ENCODE measurements at places on chromosomes 7 and 10.

DNA sequence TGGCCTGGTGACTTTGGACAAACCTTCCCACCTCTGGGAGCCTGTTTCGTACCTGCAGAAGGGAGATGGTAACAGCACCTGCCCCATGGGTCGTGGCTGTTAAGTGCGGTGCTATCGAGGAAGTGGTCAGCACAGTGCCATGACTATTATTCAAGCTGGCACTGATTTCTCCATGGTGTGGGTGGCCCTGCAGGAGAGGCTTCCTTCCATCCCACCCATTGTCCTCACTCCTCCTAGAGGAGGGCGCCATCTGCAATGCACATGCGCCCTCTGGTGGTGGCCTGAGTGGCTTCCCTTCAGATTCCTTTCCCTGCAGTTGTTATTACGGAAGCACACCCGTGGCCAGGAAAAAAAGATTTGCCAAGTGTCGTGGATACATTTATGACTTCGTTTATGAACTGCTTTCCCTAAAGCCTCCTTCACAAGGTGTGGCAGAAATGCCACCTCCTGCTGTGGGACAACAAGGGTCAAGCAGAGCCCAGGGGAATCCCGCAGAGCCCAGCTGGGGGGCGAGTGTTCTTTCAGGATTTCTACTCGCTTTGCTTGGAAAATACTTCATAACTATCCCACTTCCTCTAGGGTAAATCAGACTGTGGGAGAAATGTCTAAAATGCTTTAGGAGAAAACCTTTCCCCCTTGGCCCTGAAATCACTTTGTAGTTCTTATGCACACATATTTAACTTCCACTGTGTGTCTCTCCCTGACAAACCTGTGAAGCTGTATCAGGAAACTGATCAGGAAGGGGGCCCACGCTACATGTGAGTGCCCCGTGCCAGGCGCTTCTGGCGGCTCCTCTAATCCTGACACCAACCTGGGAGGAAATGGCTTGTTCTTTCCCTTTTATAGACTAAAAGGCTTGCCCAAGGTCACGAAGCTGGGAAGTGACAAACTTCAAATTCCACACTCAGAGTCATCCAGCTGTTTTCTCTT, 98.0 kb upstream of the ANLN start:
- peak; percentile 59 for DNase-seq

- no peak for DNase-seq
These were observed 73.2 kb upstream of the KLF6 start for GRCh38 chr10:3858051-3858845.

- no peak for DNase-seq
These were observed 29.9 kb downstream of the FANK1 start for GRCh38 chr10:125926247-125926646.

GRCh38 chr10:73876157-73876556, 1.8 kb upstream of the CAMK2G start:
- DNase-seq = no peak

- DNase-seq = no peak
These were observed 133.9 kb downstream of the DKK1 start for GRCh38 chr10:52447931-52448353.

DNA sequence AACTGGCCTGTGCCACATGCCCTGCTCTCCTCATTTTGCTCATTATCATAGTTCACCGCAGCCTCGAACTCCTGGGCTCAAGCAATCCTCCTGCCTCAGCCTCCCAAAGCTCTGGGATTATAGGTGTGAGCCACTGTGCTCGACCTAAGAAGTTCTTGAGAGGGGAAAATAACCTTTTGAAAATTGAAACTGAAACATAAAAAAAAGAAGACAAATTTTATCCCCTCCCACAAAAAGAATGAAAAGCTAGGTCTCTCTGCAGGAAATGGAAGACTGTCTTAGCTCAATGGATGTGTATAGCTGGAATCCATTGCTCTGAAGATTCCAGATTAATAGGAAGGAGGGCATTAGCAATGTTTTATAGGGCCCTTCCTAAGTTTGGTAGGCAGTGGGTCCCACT, 2.0 kb upstream of the EXOC6 start:
- no peak for DNase-seq

DNA sequence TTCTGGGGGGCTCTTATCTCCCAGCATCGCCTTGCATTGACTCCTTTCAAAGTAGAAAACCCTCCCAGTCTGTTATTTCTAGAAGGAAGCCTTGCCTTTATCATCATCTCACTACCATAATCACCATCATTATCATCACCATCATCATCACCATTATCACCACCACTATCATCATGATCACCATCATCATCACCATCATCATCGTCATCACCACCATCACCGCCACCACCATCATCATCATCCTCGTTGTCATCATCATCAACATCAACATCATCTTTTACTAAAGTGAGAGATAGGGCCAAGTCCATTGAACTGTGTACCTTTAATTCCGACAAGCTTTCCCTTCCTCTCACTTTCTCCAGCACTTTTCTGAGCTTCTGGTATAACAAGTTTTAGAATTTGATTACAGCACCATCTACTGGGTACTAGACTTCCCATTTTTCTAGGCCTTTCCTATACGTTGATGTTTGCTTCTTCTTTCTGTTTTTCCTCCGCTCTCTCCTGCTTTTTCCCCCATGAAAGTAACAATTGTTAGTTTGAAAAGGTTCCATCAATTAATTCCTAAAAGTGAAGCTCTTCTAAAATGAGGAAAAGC, 226.4 kb downstream of the BUB3 start:
- DNase-seq = no peak

DNA sequence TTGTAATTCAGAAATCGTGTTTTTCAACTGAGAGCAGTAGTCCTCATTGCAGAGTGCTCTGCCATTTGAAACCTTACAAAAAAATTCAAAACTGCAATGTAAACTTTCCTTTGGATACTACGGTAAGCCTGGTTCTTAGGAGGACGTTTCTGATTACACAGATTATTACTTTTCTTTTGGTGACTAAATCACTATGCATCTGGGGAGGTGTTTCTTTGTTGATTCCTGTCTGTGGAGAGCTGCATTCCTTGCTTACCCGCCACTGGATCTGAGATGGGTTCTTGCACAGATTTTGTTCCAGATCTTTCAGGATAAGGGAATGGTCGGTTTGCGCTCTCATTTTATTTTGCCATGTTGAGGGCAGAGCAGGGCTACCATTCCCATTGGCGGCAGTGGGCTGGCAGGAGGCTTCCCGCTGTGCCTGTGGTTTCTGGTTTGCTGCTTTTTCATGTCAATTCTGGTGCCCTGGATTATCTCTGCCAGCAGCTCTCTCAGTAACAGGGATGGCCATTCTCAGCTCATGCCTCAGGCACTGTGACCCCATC, 485.1 kb downstream of the GLRX3 start:
- no peak for DNase-seq

- DNase-seq = no peak
These were observed 61.6 kb downstream of the LHPP start for GRCh38 chr10:124522933-124523871.

DNA sequence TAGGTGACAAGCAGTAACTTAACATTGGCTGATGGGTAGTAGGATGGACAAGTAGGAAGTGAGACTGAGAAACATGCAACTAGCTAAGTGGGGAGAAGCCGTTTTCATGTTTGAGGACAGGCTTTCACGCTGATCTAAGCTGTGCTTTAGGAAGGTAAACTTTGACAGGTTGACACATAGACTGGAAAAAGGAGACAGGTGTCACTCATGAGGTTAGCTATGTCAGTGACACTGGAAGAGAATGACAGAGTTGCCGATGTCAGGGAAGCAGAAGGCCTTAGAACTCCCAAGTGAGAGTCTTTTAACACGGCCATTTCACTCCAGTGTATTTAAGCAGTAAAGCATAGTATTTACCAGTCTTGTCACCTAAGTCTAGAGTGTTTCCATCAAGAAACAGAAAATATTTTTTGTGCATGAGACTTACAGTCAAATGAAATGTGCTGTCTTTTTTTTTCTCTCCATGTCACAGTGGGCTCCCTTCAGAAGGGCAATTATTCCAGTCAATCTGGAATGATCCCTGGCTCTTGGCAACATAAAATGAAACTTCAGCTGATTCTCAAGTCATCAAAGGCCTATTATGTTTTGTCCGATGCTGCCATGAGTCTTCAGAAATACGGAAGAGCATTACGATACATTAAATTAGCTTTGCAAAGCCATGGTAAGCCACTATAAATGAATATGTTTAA, 20.6 kb downstream of the EDRF1 start:
- no peak for DNase-seq

DNA sequence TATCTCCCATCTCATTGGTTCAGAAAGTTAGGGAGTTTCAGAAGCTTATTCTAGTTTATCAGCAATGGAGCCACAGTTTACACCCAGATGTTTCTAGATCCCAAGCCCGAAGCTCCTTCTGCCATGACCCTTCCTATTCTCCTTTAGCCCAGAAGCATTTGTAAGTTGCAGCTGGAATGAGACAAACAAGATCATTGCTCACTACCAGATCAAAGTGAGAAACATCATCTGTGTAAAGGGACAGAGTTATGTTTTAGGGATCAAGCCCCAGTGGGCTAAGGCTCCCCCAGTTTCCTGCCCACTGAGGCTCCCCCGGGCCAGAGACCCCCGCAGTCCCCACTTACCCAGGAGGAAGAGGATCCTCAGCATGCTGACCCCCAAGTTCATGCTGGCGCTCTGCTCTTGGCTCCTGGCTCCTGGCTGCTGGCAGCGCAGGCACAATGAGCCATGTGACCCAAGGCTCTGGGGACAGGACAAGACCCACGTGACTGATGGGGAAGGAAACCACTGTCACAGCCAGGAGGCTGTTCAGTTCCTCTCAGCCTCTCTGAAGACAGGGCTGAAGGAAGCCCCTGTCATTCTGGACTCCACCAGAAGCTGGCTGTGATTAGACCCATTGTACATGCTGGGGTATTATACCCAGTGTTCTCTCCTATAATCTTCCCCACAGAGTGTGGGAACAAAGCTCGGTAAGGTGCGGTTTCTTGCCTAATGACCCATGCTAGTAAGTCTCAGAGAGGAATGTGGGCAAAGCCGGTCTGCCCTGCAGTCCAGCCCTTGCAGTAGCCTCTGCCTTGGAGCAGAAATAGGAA, at the start of gene TMEM273:
Gene TMEM273, minus strand, starts transcription at position 442 of the 812 bp plus-strand sequence. Its CDS starts 55 bp downstream, at position 387.
- no peak for DNase-seq

DNA sequence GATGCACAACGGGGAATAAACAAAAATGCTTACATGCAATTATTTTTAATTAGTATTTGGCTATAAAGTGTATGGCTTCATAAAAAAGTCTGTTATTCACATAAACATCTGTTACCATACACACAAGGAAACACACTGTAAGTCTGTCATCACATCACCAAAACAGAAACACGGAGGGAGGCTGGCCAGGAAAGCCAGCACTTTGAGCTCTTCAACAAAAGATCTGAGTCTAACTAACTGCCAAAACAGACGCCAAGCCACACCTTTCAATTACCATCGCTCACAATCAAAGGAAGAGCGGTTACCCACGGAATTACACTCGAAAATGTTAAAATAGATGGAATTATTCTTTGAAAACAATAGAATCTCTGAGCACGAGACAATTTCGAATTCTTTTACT, 49.2 kb upstream of the MGMT start:
- no peak for DNase-seq

GRCh38 chr7:126716321-126716720, 536.4 kb downstream of the GRM8 start:
- no peak for DNase-seq

DNA sequence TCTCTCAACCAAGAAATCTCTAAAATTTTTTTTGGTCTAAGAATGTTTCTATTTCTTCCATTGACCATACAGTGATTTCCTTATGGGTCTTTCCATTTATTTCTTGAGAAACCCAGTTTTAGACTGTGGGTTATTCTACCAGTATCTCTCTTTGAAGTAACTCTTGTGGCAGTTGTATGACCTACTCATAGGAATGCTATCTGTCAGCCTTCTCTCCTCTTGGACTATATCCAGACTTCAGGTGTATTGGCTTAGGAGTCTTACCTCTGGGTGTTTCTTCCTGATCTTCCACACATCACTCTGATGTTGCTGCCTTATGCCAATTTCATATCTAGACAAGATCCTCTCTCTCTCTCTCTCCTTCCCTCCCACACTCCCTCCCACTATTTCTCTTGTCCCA, 178.1 kb downstream of the BMPER start:
- no peak for DNase-seq

DNA sequence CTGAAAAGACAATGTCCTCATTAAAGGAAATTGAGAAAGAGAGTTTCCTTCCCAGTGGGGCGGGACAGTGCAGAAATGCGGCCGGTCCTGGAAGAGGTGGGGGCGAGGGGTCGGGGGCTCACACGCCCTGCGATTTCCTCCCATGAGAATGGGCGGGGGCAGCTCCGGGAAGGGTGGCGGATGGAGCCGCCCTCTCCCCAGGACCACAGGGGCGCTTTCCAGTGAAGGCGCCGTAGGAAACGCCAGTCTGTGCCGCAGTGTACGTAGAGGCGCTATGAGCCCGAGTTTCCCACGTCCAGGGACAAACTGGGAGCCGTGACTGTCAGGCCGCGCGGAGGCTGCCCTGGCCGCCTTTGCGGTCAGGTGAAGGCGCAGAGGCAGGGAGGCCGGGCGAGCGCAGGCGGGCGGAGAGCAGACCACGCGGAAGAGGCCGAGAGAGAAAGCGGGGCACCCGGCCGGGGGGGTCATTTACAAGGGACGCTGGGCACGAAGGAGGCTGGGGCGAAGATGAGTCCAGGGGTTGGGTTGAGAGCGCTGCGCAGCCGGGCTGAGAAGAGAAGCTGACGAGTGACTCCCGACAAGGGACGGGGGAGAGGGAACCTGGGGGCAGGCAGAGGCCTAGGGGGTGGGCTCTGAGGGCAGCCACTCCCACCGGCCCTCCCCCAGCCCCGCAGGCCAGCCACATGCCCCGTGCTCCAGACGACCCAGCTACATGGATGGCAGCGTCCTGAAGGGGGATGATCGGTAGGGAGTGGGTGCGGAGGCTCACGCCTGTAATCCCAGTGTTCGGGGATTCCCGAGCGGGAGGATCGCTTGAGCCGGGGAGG, 45.0 kb downstream of the ALOX5 start:
- no peak for DNase-seq

DNA sequence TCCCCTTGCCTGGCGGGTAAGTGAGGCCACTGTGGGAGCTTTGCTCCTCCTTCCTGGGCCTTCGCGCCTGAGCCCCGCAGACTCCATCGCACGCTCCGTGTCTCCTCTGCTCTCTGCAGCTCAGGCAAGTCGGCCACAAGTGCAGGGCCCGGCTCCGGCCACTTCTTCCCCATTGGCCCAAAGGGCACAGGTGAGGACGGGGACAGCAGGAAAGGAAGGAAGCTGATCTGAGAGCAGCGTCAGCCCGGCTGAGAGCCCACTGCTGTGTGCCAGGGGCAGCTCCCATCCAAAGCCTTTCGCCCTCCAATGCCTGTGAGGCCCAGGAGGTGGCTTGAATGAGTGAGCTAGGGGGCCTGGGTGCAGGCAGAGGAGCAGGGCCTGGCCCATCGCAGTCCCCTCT, 33.7 kb upstream of the RHEB start:
- no peak for DNase-seq

Measured in SK-N-MC (cell line).